ENCODE measurements at places on chromosomes 16 and 17. TPM values are rescaled to one million over a fixed set of nuclear protein-coding genes. Genes with fewer than 3 reads are reported as not detected.

The SPATA22 gene
- 0.13 TPM for polyA plus RNA-seq

- DNase-seq = no peak
Observed at GRCh38 chr17:18967916-18968315, 16.0 kb downstream of the SLC5A10 start.

The FKBP10 gene
- polyA plus RNA-seq = 121 TPM

- DNase-seq = no peak
Observed at GRCh38 chr16:8951447-8952280, 12.0 kb downstream of the USP7 start.

- DNase-seq = no peak
Observed at GRCh38 chr17:80738987-80739730, 194.5 kb downstream of the RPTOR start.

GRCh38 chr16:66549284-66550131 lies at the start of gene TK2:
Gene TK2, minus strand, starts transcription at chr16:66550122. Its CDS starts 61 bp downstream, at chr16:66550061.
- DNase-seq = peak; percentile 82

The CCNF gene
- polyA plus RNA-seq = 6.9 TPM

The MARCHF10 gene
- 0.46 TPM for polyA plus RNA-seq

- DNase-seq = no peak
Observed at GRCh38 chr17:15238676-15239422, 26.3 kb downstream of the PMP22 start.

GRCh38 chr16:84746231-84746630 lies 46.4 kb downstream of the USP10 start:
- DNase-seq = no peak

Data from muscle of arm (tissue), 14 donors.